Spleen (tissue), 13 donors: ENCODE measurements at places on chromosomes 2 and 18.

- H3K4me3 ChIP-seq: no peak overlapping the region
- H3K27ac ChIP-seq: no peak overlapping the region
- no peaks in the 10 kb centered on the region for H3K4me1 ChIP-seq
- DNase-seq: peak; percentile 73
Observed at GRCh38 chr2:233814056-233814835, 36.1 kb downstream of the MROH2A start.

DNA sequence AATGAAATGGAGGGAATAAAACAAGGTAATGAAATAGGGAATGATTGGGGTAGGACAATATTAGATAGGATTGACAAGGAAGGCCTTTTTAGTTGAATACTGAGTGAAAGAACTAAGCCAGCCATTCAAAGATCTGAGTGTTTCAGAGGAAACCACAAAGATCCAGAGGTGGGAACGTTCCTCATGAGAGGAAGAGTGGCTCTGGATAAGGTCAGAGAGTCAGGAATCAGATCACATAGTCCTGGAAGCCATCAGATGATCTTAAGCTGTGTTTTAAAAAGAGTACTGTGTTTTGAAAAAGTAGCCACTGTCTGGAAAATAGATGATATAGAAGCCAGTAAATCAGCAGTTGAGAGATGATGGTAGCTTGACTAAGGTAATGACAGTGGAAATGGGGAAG lies 11.8 kb downstream of the TTLL4 start:
- H3K4me1 ChIP-seq: peaks cover 20% of the 10 kb centered on the region
- no peaks in the 10 kb centered on the region for H3K27me3 ChIP-seq
- DNase-seq: no peak
- peak overlapping the region; percentile 18 for H3K27ac ChIP-seq

GRCh38 chr2:1350111-1350510 lies 63.2 kb upstream of the TPO start:
- no peak for DNase-seq
- H3K4me3 ChIP-seq: no peak overlapping the region
- H3K36me3 ChIP-seq: no peaks in the 10 kb centered on the region
- no peak overlapping the region for H3K27ac ChIP-seq
- H3K4me1 ChIP-seq: no peaks in the 10 kb centered on the region

- DNase-seq: peak; percentile 77
- no peaks in the 10 kb centered on the region for H3K27me3 ChIP-seq
- H3K4me3 ChIP-seq: peak overlapping the region; percentile 21
- peak overlapping the region; percentile 13 for H3K27ac ChIP-seq
- H3K4me1 ChIP-seq: peaks cover 91% of the 10 kb centered on the region
Observed at GRCh38 chr2:233108611-233109490, 48.7 kb downstream of the INPP5D start.

- no peak overlapping the region for H3K4me3 ChIP-seq
- peaks cover 15% of the 10 kb centered on the region for H3K4me1 ChIP-seq
- H3K36me3 ChIP-seq: no peaks in the 10 kb centered on the region
- H3K27me3 ChIP-seq: no peaks in the 10 kb centered on the region
- DNase-seq: no peak
Observed at GRCh38 chr2:144256996-144257707, 262.8 kb downstream of the ZEB2 start.

- no peak for DNase-seq
- no peak overlapping the region for H3K27ac ChIP-seq
Observed at GRCh38 chr2:64770137-64770780, 116.5 kb upstream of the SERTAD2 start.

- DNase-seq: no peak
- H3K4me1 ChIP-seq: no peaks in the 10 kb centered on the region
- no peak overlapping the region for H3K27ac ChIP-seq
Observed at GRCh38 chr2:19649785-19650380, 251.9 kb downstream of the TTC32 start.

GRCh38 chr2:85754313-85755095 lies 713 bp downstream of the ATOH8 start:
- peaks cover 45% of the 10 kb centered on the region for H3K4me1 ChIP-seq
- H3K36me3 ChIP-seq: no peaks in the 10 kb centered on the region
- H3K27me3 ChIP-seq: no peaks in the 10 kb centered on the region
- DNase-seq: no peak
- H3K4me3 ChIP-seq: peak overlapping the region; percentile 61
- peak overlapping the region; percentile 63 for H3K27ac ChIP-seq

DNA sequence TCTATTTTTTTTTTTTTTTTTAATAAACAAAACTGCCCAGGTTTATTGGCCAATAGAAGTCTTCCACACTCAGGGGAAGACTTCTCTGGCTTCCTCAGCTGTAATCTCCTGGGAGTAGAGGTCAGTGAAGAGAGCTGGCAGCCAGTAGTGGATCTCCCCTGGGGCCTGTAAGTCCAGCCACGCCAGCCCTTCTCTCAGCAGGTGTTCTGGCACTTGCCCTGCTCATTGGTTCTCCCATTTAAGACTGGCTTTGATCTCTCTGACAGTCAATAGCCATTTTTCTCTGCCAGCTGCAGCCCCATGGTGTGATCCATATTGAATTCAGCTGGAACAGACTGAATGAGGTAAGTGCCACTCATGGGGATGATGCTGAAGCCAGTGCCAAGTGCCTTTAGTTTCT lies 170.6 kb upstream of the SPHKAP start:
- no peaks in the 10 kb centered on the region for H3K4me1 ChIP-seq
- DNase-seq: no peak
- no peak overlapping the region for H3K4me3 ChIP-seq

DNA sequence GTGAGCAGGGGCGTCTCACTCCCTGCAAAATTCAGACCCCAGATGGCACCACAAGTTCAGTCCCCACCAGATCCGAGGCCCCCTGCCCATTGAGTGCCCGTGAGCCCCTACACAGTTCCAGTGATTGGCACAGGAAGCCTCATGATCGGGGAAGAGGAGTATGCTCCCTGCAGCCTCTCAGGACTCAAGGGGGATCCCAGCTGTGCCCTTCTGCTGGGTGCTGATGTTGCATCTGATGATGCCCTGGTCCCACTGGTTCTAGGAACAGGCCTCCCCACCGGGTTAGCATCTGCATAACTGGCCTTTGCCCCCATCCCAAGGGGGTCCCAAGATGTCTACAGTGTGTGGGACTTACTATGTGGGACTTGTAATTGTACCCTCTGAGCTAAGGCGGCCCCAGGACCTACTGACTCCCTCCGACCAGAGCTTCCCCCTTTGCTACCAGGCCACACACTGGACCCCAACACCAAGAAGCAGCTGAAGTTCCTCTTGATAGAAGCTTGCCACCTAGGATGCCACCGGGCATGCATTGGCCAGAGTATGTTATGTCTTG lies 8.6 kb downstream of the ALPG start:
- H3K4me3 ChIP-seq: no peak overlapping the region
- H3K4me1 ChIP-seq: peaks cover 15% of the 10 kb centered on the region
- no peaks in the 10 kb centered on the region for H3K27me3 ChIP-seq
- DNase-seq: no peak
- no peak overlapping the region for H3K27ac ChIP-seq

DNA sequence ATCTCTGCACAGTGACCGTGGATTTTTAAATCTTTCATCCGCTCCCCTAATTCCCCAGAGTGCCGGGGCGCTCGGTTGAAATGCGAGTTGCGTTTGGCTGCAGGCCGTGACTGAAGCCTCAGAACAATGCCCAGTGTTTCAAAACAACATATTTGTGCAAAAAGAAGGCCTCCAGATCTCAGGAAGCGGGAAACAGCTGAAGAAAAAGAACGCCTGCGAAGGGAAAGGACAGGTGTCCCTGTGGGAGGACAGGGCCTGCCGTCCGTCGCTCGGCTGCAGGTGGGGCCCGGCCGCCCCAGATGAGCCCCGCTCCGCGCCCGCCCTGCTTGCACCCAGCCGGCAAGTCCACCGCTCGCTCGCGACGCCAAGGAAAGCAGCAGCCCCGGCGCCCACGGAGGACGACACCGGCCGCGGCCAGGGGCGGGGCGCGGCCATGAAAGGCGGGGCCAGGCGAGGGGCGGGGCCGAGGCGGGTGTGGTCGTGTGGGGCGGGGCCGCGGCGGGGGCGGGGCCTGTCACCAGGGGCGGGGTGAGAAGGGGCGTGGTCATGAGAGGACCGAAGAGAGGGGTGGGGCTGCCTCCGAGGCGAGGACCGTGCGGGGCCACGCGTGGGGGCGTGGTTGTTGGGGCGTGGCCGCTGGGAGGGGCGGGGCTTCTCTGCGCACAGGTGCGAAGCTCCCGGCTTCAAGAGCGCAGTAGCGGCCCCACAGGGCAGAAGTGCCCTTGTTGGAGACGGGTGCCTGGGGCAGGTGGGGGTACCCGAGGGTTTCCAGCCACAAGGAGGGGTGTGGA lies 17.6 kb upstream of the BOK start:
- peak; percentile 79 for DNase-seq
- peaks cover 11% of the 10 kb centered on the region for H3K4me1 ChIP-seq
- H3K27me3 ChIP-seq: peaks cover 17% of the 10 kb centered on the region
- no peak overlapping the region for H3K27ac ChIP-seq

DNA sequence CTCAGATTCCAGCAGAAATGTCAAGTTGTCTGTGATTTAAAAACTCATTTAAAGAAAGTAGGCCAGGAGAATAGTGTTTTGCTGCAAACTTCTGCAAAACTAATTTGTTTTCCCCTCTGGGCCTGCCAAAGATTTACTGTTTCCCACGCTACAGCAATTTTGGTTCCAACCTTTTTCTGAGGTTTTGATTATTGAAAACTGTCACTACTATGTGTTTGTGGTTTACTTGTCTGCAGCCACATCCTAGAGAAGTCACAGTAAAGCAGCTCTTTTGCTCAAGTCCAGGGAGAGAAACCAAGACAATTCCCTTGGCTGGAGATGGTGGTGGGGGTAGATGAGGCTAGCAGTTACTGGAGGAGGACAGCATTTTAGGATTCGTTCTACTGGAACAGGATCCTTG lies 12.8 kb downstream of the IL1R2 start:
- DNase-seq: no peak
- peaks cover 24% of the 10 kb centered on the region for H3K4me1 ChIP-seq
- no peaks in the 10 kb centered on the region for H3K36me3 ChIP-seq
- peak overlapping the region; percentile 40 for H3K27ac ChIP-seq
- no peaks in the 10 kb centered on the region for H3K27me3 ChIP-seq
- H3K4me3 ChIP-seq: no peak overlapping the region

- no peak overlapping the region for H3K4me3 ChIP-seq
- H3K4me1 ChIP-seq: peaks cover 8% of the 10 kb centered on the region
- no peaks in the 10 kb centered on the region for H3K36me3 ChIP-seq
- peak overlapping the region; percentile 83 for H3K27ac ChIP-seq
- H3K27me3 ChIP-seq: no peaks in the 10 kb centered on the region
Observed at GRCh38 chr18:69936191-69936558, 11.5 kb downstream of the CD226 start.

- no peaks in the 10 kb centered on the region for H3K4me1 ChIP-seq
- no peak overlapping the region for H3K4me3 ChIP-seq
- H3K27me3 ChIP-seq: no peaks in the 10 kb centered on the region
- no peak for DNase-seq
- no peaks in the 10 kb centered on the region for H3K36me3 ChIP-seq
Observed at GRCh38 chr18:78448591-78448990, 531.0 kb upstream of the SALL3 start.
